ENCODE measurements at places on chromosomes 4 and X. TPM values are rescaled to one million over a fixed set of nuclear protein-coding genes. Genes with fewer than 3 reads are reported as not detected.

The TSPYL2 gene
- total RNA-seq: 107 TPM

The MAGEE1 gene
- total RNA-seq: 6.1 TPM

The ZNF732 gene
- total RNA-seq: not detected

The FGF2 gene
- 3.8 TPM for total RNA-seq

The RBM47 gene
- total RNA-seq: 152 TPM

The MORF4L2 gene
- total RNA-seq: 225 TPM

The TKTL2 gene
- not detected for total RNA-seq

The FAM47E gene
- 3.0 TPM for total RNA-seq

The GEMIN8 gene
- 30.7 TPM for total RNA-seq

The RBPJ gene
- total RNA-seq: 60.3 TPM

The CTAG2 gene
- not detected for total RNA-seq

The KLHL13 gene
- 7.8 TPM for total RNA-seq

The RNF128 gene
- 80.4 TPM for total RNA-seq

The ARX gene
- not detected for total RNA-seq

The HNRNPD gene
- 57.5 TPM for total RNA-seq

The ATG4A gene
- total RNA-seq: 23.0 TPM

All from adrenal gland (tissue), 19 donors.